NCI-H510A (cell line): ENCODE measurements at places on chromosomes 4 and X.
A peak's percentile ranks its signal among the peaks of the same experiment; 100 is the strongest.

GRCh38 chr4:184306949-184307348 is 89.3 kb upstream of the ENPP6 start:
- DNase-seq: no peak

GRCh38 chr4:134747108-134747805 is 545.7 kb upstream of the PABPC4L start:
- no peak for DNase-seq

DNA sequence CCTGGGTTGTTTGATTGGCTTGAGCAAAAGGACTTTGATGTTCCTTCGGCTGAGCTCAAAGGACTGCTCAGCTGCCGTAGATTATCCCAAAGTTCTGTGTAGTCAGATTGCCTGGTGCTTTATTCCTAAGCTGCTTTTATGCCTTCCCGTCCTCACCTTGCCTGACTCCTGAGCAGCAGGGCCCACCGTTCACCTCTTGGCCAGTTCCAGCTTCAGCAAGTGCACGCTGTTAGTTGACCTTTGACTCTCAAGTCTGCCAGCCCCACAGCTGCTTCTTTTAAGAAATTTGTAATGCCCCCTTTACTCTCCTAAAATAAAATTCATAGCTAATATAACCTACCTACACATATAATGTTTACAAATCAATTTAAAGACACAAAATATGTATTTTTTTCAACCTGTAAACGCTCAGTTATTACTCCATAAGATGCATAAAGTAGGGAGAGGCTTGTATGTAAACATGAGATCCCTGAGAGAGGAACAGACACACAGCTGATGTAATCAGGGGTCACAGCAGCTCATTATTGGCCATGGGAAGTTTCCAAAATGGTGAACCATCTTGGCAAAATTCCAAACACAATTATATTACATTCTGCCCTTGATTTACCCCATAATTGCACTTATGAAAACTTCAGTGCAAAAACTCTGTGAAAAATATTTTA is 28.6 kb downstream of the UCHL1 start:
- DNase-seq: no peak

DNA sequence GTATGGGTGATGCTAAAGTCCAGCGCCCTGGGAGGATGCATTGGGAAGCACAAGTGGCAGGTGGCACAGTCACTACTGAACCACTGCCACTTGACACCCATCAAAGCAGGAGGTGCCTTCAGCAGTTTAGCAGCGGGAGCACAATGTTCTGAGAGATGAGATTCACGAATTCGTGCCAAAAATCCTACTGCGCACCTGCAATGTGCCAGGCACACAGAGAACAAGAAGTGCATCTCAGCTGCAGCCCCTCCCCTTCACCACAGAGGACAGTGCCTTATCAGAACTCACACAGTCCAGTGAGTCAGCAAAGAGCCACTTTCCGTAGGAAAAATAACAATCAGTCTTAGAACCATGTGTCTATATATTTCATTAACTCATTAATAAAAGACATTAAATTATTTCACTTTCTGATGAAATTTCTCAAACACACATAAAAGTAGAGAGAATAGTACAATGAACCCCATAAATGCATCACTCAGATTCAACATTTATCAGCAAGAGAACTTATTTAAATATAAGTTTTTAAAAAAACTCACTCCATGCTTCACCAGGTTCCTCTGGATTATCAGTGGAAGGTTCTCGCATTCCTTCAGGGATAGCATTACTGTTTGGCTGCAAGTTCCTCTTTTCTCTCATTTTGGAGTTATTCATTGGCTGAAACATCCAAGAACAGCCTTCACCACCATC is 47.0 kb downstream of the BEND2 start:
- DNase-seq: peak; percentile 67

GRCh38 chr4:22190855-22191254 is 242.3 kb upstream of the KCNIP4 start:
- DNase-seq: no peak

GRCh38 chr4:33045334-33045733 is 2325.2 kb downstream of the PCDH7 start:
- no peak for DNase-seq

DNA sequence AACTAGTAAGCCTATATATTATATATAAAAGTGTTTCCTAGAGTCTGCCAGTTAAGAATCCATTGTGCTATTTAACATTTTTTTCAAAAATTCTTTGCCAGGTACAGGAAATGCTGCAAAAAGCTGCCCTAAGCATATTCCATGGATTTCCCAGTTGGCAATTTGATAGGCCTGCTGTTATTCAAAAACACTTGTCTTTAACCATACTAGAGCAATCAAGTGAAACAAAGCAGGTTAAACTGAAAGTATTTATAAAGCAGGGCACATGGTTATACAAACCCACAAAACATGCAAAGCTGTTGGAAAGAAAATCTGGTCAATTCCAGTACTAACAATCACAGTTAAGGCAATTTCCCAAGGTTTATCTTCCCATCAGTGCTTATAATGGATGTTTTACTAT is 159.9 kb downstream of the UNC5C start:
- DNase-seq: no peak

DNA sequence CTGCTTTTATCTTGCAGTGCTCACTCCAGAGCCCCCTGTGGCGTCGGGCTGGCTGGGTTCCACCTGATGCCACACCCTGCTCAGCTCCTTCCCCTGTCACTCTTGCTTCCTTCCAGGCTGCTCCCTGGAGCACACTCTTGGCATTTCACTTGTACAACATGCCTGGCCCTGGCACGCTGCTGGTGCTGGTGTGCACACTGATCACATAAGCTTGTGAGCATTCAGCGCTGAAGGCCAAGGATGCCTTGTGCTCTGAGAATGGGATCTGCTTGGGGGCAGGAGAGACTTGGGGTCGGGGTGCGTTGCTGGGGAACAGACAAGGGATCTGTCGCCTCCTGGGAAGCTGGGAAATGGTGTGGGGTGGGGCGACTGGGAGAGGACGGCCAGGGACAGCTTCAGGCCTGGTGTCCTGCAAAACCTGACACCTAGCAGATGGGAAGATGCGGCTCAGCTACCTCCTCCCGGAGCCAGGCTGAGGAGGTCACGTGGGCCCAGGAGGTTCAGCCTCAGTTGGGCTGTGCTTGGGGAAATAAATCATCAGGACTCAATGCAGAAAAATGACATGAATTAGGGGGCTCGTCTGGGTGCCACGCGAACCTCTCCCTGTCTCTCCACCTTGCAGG is 108.5 kb downstream of the PHKA2 start:
- no peak for DNase-seq

DNA sequence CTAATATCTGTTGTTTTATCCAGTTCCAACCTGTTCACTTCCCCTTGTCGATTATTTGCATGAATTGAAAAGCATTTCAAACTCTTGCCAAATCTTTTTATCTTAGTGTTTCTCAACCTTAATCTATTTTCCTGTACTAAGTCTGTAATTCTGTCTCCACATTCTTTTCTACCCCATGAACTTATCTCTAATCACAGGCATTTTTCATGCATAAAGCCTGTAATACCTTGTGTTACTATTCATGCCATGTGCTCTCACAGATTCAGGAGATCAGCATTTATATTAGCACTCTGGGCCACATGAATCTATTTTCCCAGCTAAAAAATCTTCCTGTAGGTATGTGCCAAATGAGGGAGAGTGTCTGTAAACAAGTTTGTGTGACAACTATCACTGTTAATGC is 1360.9 kb downstream of the STIM2 start:
- DNase-seq: no peak

- DNase-seq: no peak
Observed at GRCh38 chr4:86530183-86530582, 63.9 kb upstream of the PTPN13 start.
